ENCODE measurements at places on chromosomes 3 and 15.
A peak's percentile ranks its signal among the peaks of the same experiment; 100 is the strongest.

- no peak for DNase-seq
These were observed 57.5 kb downstream of the HOMER2 start for GRCh38 chr15:82894971-82895520.

GRCh38 chr3:156892701-156893100 lies 66.5 kb downstream of the LEKR1 start:
- DNase-seq: no peak

GRCh38 chr15:85821545-85821944 lies 26.8 kb upstream of the KLHL25 start:
- DNase-seq: no peak

DNA sequence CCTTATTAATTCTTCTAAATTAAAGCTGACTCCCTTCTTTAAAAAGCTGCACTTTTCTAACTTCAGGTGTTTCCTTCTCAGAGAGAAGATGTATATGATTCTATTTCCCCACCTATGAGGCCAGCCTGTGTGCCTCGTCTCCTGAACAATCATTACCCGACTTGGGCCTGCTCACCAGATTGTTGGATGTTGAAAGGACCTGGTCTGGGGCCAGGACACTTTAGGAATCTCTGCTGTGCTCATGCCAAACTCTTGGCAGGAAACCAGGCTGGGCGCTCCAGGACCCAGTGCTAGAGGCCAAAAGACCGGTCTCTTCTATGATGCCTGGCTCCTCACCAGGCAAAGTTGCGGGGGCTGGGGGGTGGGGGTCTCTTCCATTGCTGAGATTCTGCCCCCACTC lies 16.9 kb upstream of the LRRC31 start:
- no peak for DNase-seq

DNA sequence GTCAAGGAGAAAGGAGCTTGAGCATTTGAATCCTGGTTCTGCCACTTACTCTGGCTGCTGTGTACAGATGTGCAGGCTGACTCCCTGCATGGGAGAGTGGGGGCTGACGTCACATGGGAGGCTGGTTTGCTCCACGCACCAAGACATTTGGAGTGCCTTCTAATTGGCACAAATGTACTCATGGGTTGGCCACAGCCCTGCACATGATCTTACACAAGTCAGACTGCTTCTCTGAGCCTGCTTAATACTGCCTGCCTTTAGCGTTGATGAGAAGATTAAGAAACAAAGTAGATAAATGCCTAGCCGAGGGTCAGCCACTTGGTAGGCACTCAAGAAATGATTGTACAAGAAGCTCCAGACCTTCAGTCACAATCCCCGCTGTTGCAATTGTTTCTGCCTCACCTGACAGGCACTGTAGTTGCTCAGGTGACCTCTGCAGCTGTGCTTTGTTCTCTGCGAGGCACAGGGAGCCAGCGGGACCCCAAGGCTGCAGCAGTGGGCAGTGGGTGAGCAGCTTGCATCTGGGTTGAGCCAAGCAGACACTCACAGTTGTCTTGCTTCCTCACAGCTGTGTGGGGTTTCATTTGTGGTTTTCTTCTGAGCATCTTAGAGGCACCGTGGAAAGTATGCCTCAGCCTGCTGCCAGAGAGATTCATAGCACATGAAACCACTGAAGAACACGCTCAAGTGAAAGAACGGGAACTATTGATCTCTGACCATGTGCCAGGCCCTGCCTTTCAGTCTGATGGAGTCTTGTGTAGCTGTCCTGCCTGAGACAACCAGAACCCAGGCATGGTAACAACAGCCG lies 33.1 kb downstream of the GRK7 start:
- DNase-seq: peak; percentile 70

DNA sequence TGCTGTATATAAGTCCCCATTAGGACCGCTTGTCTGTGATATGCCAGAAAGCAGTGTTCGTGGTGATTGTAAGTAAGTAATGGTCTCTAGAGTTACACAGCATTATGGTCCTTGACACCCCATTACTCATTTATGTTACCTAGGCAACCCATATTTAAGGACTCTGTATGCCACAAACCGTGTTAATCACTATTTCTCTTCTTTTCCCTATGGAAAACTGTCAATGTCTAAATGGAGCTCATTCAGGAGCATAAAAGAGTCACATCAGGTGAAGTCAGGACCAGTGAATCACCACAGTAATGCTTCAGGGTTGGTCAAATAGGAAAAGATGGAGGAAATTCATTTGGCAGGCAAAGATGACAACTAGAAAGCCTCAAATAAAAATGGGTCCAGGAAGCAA lies 146.6 kb upstream of the PEX5L start:
- no peak for DNase-seq

- DNase-seq: no peak
These were observed 87.3 kb downstream of the PEX5L start for GRCh38 chr3:179949412-179949811.

GRCh38 chr15:40344631-40345120 lies 3.9 kb upstream of the CCDC9B start:
- DNase-seq: peak; percentile 51

GRCh38 chr15:67407786-67408185 lies 113.1 kb upstream of the C15orf61 start:
- DNase-seq: no peak

DNA sequence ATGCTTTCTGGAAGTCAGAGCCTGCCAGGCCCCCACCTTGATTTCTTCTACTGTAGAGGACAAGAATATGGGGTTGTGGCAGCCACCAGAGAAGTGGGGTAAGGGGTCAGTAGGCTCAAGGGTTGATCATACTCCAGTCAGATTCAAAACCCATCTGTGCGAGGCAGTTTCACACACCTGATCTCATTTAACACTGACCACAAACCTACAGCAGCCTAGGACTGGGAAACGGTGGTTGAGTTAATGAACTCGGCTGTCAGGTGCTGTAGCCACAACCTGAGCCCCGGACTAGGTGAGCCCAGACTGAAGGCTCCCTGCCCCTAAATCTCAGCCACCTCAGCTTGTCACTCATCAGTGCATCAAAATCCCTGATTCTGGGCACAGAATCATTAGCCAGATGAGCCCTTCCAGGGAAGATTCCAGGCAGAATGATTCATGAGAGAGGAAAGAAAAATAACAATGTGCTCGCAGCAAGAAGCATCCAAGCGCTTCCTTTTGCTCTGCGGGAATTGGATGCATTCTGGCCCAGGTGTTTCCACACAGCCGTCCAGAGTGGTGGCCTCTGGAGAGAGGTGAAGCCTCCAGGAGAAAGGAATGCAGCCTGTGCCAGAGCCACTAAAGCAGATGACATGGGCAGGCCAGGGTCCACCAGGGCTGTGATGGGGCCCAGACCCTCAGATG lies 102.1 kb downstream of the SRGAP3 start:
- DNase-seq: no peak

DNA sequence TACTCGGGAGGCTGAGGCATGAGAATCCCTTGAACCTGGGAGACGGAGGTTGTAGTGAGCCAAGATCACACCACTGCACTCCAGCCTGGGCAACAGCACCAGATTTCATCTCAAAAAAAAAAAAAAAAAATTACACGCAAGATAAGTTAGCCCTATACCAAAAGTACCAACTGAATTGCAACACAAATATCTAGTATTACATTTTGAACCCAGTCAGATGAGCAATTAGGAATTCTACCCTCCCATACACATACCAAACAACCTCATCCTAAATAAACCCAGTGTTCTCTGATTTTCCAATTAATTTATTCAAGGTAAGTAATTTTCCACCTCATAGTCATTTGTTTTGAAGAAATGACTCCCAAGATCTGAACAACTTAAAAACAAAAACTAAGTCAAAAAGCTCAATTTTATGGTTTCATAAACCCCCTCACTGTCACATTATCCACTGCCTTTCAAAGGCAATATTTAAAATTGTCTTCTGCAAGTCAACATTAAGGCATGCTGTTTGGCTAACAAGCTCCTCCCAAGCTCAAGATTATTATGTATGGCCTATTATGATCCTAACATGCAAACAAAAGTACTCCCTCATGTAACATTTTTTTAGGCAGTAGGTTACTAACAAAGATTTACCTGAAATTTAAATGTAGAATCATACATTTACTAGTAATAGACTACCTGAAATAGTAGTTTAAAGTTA lies 4.5 kb downstream of the RAF1 start:
- no peak for DNase-seq

DNA sequence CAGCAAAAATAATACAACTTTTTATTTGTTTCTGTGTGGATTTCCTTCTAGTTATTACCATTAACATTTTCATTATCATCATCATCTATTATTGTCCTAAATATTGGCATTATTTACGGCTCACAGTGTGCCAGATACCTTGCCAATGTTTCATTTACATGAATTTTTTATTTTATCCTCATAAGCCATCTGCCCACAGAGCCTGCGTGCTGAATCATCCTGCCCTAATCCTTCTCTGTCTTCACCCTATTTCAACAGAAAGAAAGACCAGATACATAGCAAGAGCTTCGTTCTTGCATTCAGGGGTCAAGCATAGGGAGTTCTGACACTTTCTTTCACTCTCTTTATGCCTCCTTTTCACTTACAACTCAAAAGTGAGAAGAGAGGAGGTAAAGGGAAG lies 82.0 kb downstream of the KCNMB2 start:
- DNase-seq: no peak

GRCh38 chr3:148240351-148240750 lies 457.4 kb upstream of the AGTR1 start:
- no peak for DNase-seq

- no peak for DNase-seq
These were observed 251.0 kb downstream of the KCNH8 start for GRCh38 chr3:19399356-19399755.

- DNase-seq: no peak
These were observed 590.7 kb upstream of the SGO1 start for GRCh38 chr3:20776692-20777091.
